GM23338 (cell line): ENCODE measurements at places on chromosomes 3 and 15. TPM values are rescaled to one million over a fixed set of nuclear protein-coding genes. Genes with fewer than 3 reads are reported as not detected.

The IQCH gene
- 1.4 and 1.7 TPM in 2 replicates for polyA plus RNA-seq

The MYL3 gene
- polyA plus RNA-seq, result 1.0 TPM in 1 of 2 replicates, not detected in the other

The SH3GL3 gene
- 15.9 and 18.8 TPM in 2 replicates for polyA plus RNA-seq

The FBXO40 gene
- polyA plus RNA-seq, result 0.05 TPM in 1 of 2 replicates, not detected in the other

The GP9 gene
- polyA plus RNA-seq, result not detected in 2 replicates

The CTXND1 gene
- polyA plus RNA-seq, result 0.05 TPM in 1 of 2 replicates, not detected in the other

The GOLGA8Q gene
- not detected in 2 replicates for polyA plus RNA-seq

The EPHA3 gene
- polyA plus RNA-seq, result 0.05 TPM in 1 of 2 replicates, not detected in the other

The BMF gene
- 2.0 and 2.5 TPM in 2 replicates for polyA plus RNA-seq

The INTS14 gene
- 14.1 and 15.2 TPM in 2 replicates for polyA plus RNA-seq

The GOLGA8H gene
- 0.17 and 0.26 TPM in 2 replicates for polyA plus RNA-seq

The ARHGAP11A gene
- polyA plus RNA-seq, result 21.4 and 28.3 TPM in 2 replicates

The ALDH1A2 gene
- polyA plus RNA-seq, result not detected in 2 replicates

The GASK1A gene
- 1.5 and 2.6 TPM in 2 replicates for polyA plus RNA-seq

The HIGD2B gene
- 0.45 TPM in 1 of 2 replicates, not detected in the other for polyA plus RNA-seq

The FAM107A gene
- polyA plus RNA-seq, result 0.61 and 1.1 TPM in 2 replicates

The THPO gene
- polyA plus RNA-seq, result 0.47 and 1.9 TPM in 2 replicates

The HACD2 gene
- polyA plus RNA-seq, result 12.5 and 13.4 TPM in 2 replicates

The CPN2 gene
- 0.10 TPM in 1 of 2 replicates, not detected in the other for polyA plus RNA-seq

The GPR87 gene
- 0.21 TPM in 1 of 2 replicates, not detected in the other for polyA plus RNA-seq

The CEP70 gene
- polyA plus RNA-seq, result 21.5 and 31.4 TPM in 2 replicates

The VPS18 gene
- polyA plus RNA-seq, result 4.7 and 5.9 TPM in 2 replicates

The P3H2 gene
- polyA plus RNA-seq, result 7.2 and 8.2 TPM in 2 replicates

The THOC7 gene
- 154 and 166 TPM in 2 replicates for polyA plus RNA-seq

The GATM gene
- polyA plus RNA-seq, result 8.5 and 9.1 TPM in 2 replicates

The CCDC54 gene
- polyA plus RNA-seq, result not detected in 2 replicates

The GPR149 gene
- polyA plus RNA-seq, result 0.11 TPM in 1 of 2 replicates, not detected in the other

The FAM162A gene
- polyA plus RNA-seq, result 227 and 234 TPM in 2 replicates

The ANKRD34C gene
- not detected in 2 replicates for polyA plus RNA-seq

The BTLA gene
- 0.44 TPM in 1 of 2 replicates, not detected in the other for polyA plus RNA-seq

The GAP43 gene
- polyA plus RNA-seq, result 46.9 and 48.1 TPM in 2 replicates

The PARP16 gene
- 4.1 and 4.4 TPM in 2 replicates for polyA plus RNA-seq

The HEG1 gene
- 1.8 and 1.9 TPM in 2 replicates for polyA plus RNA-seq

The DOCK3 gene
- 2.2 and 2.4 TPM in 2 replicates for polyA plus RNA-seq

The MITF gene
- polyA plus RNA-seq, result 1.5 and 2.4 TPM in 2 replicates

The LRRC31 gene
- not detected in 2 replicates for polyA plus RNA-seq
